ENCODE measurements at places on chromosomes 3 and 15. TPM values are rescaled to one million over a fixed set of nuclear protein-coding genes. Genes with fewer than 3 reads are reported as not detected.
A peak's percentile ranks its signal among the peaks of the same experiment; 100 is the strongest.

DNA sequence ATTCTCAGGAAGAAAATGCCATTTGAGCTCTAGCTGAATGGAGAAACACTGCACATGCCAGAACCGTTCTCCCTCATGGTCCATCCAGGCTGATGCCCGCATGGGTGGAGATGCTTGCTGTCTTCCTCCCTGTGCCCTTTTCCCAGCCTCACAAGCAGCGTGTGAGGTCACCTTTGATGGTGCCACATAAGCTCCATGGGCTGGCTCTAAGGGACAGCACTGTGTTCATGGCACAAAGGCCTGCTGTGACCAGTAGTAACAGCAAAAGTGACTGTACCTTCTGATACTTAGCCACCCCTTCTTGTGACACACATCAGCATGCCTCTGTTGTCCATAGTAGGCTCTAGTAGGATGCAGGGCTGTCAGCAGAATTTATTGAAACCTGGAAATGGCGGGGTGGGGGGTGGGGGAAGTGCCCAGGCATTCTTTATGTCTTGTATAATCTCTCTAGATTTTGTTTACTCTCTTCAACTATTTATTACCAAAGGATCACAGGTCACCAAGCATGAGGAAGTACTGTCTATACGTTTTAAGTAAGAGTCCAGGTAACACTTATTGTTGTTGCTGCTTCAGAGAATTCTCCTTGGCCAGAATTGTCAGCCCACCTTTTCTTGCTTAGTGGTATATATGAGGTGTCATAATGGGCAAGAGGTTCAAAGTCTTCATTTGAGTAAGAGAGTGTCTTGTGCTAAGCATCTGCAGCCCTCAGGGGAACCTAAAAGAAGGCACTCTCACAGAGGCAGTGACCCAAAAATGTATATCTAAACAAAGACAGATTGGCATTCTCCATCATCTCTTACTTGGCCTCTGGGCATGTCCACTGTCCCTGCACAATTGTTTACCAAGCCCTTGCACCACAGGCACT is 56.5 kb downstream of the RAB7A start:
- DNase-seq: no peak

DNA sequence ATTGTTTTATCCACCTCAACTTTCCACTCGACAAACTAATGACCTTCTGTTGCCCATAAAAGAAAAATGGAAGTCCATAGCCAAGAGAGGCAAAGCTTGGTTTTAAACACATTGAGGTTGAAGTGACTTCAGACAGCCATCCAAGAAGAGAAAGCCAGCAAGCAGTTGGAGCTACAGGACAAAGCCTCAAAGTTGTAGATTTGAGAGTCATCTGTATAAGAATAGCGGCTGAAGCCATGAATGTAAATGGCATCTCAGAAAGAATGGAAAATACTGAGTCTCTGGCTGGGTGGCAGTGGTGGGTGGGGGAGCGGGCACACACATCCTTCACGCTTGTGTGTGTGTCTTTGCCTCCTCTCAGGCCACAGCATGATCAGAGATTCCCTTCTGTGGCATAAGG is 124.1 kb upstream of the CHRM5 start:
- DNase-seq: no peak

DNA sequence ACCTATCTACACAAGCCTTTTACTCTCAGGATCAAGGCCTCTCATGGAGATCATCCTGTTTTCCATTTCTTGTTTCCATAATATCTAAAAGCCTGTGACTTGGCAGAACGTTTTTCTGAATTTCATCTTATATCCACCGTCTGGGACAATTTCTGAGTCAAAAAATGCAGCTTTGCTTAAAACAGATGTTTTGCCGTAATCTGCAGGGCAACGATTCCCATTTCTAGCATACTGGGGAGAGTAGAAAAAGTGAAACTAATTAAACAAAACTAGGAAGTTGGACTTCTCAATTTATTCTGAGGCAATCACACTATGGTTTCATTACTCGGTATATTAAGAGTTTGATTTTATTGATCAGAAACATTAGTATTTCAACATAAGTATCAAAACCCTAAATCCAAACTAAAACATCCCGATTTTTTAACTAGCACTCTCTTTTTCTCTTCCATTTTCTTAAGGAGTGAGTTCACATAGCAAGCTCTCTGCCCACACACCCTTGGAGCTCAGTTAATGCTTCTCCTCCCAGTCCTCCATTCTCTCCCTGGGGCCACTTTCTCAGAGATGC is 33.6 kb downstream of the SPATA12 start:
- peak; percentile 58 for DNase-seq

GRCh38 chr3:115819785-115820384 is 196.6 kb downstream of the GAP43 start:
- peak; percentile 79 for DNase-seq

DNA sequence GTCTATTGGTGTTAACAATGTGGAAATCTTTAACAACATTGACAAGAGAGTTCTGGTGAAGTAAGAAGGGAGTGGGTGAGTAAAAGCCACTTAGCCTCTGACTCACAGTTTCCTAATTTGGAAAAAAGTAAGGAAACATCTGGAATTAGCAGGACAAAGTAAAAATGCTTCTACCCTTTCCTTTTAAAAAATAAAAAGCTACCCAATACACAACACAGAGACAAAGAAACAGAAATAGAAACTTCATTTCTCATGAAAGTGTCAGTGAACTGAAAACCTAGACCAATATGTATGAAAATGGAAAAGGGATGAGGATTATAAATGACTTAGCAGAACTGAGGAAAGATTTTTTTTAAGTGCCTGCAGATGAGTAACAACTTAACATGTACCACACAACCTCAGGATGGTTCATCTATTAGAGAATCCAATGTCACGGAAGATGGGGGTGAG is 65.4 kb downstream of the SSR3 start:
- no peak for DNase-seq

The GOLGA6B gene
- polyA plus RNA-seq: 0.75 TPM

The GMPS gene
- polyA plus RNA-seq: 41.3 TPM

The ANKRD34C gene
- not detected for polyA plus RNA-seq

The FANCD2OS gene
- polyA plus RNA-seq: 0.30 TPM

The PLAAT1 gene
- polyA plus RNA-seq: 24.4 TPM

The OR5K2 gene
- not detected for polyA plus RNA-seq

All from forelimb muscle (tissue), 1 donor.